Left lobe of liver (tissue), 2 donors: ENCODE measurements at places on chromosomes 4 and X. TPM values are rescaled to one million over a fixed set of nuclear protein-coding genes. Genes with fewer than 3 reads are reported as not detected.

DNA sequence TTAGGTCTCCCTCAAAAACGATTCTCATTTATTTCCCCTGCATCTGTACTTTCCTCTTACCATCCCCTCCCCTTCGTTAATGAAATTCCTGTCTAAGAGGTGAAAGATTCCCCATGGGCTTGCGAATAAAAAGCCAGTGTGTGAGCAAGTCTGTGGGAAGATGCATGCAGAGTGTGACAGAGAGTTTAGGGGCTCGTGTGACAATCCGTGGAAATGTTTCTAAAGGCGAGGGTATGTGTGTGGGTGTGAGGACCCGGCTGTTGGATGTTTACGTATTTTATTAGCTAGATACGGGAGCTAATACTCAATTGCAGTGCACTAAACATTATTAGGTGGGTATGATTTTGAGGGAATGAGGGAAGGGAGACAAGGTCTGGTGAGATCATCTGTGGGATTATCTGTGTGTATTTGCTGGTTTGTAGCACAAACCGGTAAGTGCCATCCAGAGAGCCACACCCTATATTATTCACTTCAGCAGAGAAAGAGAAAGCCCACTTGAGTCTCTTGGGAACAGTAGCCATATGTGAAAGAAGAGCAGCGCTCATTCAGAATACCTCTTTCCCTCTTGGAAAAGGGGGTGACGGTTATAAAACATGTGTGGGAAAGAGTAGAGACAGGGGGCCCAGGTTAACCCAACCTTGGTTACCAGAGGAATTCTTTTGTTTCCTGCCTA, 893 bp upstream of the HOPX start:
- DNase-seq = no peak

PABPC4L gene
- total RNA-seq = 0.05 TPM

- DNase-seq = no peak
Measured at GRCh38 chr4:66062044-66062443, 391.8 kb upstream of the EPHA5 start.

DNA sequence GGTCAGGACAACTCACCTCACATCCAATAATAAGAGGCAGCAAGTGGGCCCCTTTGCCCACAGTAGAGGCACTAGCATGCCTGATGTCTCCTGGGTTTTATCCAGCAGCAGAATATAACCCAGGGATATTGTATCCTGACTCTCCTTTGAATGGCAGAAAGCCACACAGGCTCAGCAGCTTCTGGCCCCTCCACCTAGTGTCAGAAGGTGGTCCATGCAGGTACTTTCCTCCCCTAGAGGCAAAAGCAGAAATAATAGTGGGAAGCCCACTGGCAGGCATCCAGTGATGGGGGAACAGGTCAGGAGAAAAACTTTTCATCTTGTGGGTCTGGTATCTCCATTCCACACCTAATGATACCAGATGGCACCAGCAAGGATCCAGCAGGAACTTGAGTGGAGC, 75.5 kb upstream of the IRS4 start:
- DNase-seq = no peak

GRCh38 chr4:2663275-2663674, 92.9 kb downstream of the TNIP2 start:
- DNase-seq = no peak

- DNase-seq = peak; percentile 2
Measured at GRCh38 chrX:789096-789495, 158.5 kb downstream of the SHOX start.

GRCh38 chrX:33330798-33331197, 119.4 kb upstream of the DMD start:
- no peak for DNase-seq

LRRC66 gene
- 0.18 TPM for total RNA-seq

DNA sequence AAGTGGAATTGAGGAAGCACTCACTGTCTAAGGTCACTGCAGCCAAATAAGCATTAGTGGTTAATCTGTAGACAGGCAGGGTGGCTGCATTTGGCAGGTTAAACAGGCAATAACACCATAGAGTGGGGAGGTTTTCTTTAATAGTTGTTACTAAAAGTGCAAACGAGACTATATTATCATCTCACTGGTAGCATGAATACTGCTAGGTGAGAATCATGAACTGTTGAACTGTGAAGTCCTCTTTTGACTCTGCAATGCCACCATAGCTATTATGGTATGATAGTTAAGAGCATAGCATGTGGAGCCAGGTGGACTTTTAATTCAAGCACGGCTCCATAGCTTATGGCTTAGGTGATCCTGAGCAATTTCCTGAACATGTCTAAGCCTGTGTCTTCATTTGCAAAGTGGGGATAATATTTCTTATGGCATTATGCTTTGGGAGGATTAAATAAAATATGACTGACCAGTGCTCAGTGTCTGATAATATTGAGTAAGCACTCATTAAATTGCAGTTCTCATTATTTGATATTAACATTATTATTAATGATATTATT, 235.6 kb upstream of the HHIP start:
- no peak for DNase-seq

RBM10 gene
- 15.0 TPM for total RNA-seq

RAB33A gene
- total RNA-seq = 0.15 TPM

- no peak for DNase-seq
Measured at GRCh38 chr4:112153211-112153791, 8.0 kb downstream of the FAM241A start.

DNA sequence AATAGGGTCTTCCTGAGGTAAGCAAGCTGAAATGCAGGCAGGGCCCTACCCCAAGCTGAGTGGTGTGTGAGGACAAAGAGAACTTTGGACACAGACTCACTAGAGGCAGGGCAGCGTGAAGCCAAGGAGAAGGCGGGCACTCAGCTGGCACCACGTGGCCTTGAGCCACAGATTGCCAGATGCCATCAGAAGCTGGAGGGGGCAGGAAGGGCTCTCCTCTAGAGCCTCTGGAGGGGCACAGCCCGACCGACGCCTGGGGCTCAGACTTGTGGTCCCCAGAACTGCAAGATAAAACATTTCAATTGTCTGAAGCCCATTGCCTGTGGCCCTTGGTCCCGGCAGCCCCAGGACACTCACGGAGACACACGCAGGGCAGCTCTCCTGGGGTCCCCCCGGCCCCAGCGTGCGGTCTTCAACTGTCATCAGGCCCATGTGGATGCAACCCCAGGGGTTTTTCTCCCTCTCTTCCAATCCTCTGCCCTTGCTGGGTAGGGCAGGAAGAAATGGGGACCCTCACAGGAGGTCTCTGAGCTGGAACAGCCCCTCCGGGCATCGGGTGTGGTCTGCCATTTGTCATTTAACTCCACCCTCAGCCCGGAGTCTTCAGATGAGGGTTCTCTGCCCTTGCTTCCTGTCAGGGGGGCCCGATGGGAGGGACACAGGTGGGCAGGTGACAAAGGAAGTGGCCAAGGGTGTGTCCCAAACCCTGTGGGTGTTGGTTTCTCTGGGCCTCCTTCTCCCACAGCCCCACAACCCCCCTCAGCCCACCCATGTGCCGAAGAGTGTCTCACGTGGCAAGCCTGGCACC, 22.2 kb downstream of the HMX1 start:
- no peak for DNase-seq
